Coronary artery (tissue), 2 donors: ENCODE measurements at places on chromosomes 3 and 15.

DNA sequence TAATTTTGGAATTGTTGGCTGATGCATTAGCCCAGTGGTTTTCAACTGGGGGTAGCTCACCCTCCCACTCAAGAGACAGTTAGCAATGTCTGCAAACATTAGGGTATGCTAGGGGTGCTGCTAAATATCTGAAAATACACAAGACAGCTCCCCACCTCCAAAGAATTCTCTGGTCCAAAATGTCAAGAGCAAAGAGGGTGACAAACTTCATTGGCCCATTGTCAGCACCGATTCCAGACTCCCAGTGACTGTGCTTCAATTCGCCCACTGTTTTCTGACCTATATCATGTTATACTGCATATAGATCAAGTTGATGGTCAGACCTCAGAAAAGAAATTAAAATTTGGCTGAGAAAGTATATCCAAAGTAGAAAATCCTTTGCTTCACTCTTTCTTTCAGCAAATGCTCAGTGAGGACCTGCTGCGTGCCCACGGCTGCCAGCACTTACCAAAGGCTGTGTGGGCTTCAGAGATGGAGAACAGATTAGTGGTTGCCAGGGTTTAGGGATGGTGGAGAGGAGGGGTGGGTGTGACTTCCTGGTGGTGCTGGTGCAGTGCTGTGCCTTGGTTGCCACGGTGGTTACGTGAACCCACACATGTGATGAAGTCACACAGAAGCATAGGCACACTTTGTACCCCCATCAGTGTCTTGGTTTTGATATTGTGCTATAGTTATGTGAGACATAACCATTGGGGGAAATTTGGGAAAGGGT is 204.0 kb downstream of the PLCL2 start:
- no peak for DNase-seq

- peak; percentile 54 for DNase-seq
These were observed 43.8 kb downstream of the ALDH1L1 start for GRCh38 chr3:126136428-126137220.

GRCh38 chr3:59994732-59995304 is 945.0 kb upstream of the CFAP20DC start:
- no peak for DNase-seq

DNA sequence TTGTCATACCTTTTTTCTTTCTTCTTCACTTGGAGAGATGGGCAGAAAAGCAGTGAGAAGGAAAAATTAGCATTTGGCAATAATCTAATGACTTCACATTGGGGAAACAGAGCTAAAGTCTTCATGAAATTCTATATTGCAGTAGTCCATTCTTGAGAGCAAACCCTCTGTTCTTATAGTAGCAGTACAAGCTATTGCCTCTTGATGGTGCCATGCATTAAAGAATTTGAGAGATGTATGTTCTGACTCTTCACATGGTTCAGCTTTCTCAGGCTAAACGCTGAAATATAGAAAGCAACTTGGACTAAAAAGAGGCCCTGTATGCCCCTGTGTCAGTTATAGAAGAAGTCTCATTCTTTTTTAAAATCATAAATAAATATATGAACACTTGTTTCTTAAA is 36.0 kb downstream of the PHLDB2 start:
- DNase-seq: no peak

DNA sequence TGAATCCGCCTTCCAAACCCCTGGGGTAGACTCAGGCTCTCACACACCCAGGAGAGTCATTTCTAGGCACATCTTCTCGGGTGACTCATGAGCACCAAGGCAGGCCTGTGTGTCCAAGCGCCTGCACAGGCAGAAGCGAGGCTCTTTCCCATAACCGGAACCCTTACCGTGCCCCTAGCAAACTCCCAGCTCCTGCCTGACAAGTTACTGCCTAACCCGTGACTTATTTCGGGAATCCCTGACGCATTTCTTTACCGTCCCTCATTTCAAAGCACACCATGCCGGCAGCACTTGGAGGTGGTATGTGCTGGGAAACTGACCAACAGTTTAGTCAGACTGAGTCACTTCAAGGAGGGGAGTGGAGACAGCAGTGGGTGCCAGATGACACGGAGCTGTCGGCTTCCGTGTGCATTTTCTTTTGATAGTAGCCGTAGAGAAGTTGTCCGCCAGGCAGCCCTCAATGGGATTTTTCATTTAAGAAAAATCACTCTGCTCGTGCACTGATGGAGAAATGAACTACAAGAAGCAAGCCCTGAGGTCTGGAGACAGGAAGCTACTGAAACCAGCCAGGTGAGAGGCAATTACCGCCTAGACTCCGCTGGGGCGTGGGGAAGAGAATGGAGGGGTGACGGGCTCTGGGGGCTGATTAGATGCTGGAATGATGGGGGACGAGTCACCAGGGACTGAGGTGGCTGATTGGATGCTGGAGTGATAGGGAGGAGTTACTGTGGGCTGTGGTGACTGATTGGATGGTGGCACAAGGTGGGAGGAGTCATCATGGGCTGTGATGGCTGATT is 17.3 kb upstream of the HRH1 start:
- peak; percentile 90 for DNase-seq

DNA sequence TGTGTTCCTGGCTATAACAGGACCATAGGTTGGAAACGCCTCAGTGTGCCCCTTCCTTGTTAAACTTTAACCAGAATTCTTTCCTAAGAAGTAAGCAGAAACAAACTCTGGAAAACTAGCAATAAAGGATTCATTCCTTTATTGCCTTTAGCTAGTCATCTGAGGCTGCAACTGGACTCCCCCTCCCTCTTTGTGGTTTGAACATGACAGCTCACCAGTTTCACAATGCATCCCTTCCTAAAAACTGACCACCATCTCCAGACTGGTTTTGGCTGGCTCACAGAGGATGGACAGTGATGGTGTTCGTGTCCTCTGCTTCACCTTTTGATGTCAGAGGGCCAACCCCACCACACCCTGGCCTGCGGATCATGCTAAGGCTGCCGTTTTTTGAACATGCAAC is 27.9 kb upstream of the TGFBR2 start:
- no peak for DNase-seq

DNA sequence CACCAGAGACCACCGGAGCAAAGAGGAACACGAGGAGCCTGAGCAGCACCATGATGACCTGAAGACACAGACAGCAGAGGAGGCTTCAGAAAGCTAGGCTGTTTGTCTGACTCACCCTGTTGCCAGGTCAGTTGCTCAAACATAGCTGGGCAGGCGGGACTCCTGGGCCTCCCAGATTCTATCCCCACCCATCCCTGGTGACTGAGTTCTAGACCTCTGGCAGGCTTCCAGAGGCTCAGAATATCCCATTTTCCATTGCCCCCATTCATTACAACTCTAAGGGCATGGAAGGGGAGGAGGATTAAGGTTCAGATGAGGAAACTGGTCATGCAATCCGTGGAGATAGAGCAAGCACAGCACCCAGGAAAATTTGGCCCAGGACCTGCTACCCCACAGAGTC is at the start of gene CDHR4:
Gene CDHR4, minus strand, starts transcription at position 113 of the 400 bp plus-strand sequence. Its CDS starts 61 bp downstream, at position 52.
- DNase-seq: peak; percentile 87

DNA sequence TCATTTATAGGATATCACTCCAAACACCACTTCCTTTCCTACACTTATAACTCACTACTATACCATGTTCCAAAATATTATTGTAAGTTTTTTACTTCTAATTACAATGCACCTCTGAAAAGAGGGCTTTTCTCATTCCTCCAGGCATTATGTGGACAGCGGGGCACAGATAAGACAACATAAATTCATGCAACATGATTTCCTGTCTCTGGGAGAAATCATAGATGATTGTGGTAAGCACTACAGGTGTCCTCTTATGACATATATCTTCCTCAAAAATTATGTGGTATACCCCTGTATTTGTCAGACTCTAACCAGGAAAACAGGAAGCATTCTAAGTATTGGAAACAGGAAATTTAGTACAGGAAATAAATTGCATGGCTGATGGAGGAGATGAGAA is 45.7 kb upstream of the INO80 start:
- DNase-seq: no peak

DNA sequence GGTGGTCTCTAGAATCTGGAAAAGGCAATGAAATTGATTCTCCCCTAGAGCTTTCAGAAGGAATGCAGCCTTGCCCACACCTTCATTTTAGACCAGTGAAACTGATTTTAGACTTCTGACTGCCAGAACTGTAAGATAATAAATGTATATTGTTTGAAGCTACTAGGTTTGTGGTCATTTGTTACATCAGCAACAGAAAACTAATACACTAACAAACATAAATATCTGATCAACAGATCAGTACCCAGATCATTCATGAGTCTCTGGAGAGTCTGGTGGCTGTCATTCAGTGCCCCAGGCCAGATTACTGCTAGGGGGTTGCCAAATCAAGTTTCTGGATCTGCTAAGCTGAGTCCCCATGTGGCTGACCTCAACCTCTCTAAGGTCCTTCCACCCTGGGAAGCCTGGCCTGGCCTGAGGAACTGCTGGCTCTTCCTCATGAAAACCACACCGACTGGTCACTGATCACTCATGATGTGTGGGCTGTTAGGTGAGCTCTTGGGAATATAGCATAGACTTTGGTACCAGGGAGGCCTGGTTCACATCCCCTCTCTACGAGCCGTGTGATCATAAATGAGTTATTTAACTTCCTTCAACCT is 11.1 kb upstream of the LACTB start:
- DNase-seq: no peak

- no peak for DNase-seq
These were observed 336.6 kb upstream of the THRB start for GRCh38 chr3:24831221-24831620.

GRCh38 chr3:160099834-160100233 is 111.2 kb downstream of the IL12A start:
- DNase-seq: peak; percentile 19

DNA sequence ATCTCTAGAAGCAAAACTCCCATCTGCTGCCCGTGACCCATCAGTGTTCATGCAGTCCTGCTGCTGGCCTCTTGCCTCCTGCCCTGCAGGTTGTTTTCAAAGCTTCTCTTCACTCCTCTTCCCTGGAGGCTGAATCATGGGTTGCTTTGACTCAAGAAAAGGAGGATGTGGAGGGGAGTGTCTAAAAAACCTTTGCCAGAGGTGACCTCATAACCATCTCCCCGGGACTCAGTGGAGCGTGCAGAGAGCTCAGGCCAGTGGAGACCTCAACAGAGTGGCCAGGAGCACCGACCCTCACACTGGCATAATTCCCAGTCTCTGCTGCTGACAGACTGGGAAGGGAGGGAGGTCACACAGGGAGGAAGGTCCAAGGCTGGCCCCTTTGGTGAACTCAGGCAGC is 60.9 kb upstream of the ITGA11 start:
- no peak for DNase-seq

- DNase-seq: no peak
These were observed 111.4 kb upstream of the CHL1 start for GRCh38 chr3:85180-85579.
